Renal cortical epithelial cell (primary cell): ENCODE measurements at places on chromosomes 5 and 9. TPM values are rescaled to one million over a fixed set of nuclear protein-coding genes. Genes with fewer than 3 reads are reported as not detected.

The PPP2R2B gene
- 0.25 and 1.2 TPM in 2 replicates for total RNA-seq

The AQP7 gene
- 0.25 TPM in 1 of 2 replicates, not detected in the other for total RNA-seq

The MYO10 gene
- total RNA-seq: 32.1 and 79.5 TPM in 2 replicates

The PTGER4 gene
- 1.6 and 13.5 TPM in 2 replicates for total RNA-seq

The ADRA1B gene
- 1.6 and 5.4 TPM in 2 replicates for total RNA-seq

The MARCOL gene
- not detected in 2 replicates for total RNA-seq

The RORB gene
- total RNA-seq: not detected in 2 replicates
